ENCODE measurements at places on chromosomes 1 and 21.

DNA sequence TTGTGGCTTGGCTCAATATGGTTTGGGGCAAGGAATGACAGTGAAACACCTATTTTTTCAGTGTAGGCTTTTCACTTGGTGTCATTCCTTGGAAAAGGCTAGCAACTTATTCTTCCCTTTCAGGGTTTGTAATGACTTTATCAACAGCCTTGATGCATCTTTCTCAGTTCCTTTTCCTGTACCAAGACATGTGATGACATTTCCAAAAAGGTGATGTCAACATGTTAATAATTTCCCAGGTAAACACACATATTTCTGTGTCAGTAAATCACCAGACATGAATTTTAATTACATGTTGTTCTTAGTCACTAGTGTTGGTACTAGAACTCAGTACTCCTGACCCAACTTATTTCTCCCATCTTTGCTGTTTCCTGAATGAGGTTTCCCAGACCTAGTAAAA, 37.8 kb upstream of the RRP15 start:
- DNase-seq, result no peak

DNA sequence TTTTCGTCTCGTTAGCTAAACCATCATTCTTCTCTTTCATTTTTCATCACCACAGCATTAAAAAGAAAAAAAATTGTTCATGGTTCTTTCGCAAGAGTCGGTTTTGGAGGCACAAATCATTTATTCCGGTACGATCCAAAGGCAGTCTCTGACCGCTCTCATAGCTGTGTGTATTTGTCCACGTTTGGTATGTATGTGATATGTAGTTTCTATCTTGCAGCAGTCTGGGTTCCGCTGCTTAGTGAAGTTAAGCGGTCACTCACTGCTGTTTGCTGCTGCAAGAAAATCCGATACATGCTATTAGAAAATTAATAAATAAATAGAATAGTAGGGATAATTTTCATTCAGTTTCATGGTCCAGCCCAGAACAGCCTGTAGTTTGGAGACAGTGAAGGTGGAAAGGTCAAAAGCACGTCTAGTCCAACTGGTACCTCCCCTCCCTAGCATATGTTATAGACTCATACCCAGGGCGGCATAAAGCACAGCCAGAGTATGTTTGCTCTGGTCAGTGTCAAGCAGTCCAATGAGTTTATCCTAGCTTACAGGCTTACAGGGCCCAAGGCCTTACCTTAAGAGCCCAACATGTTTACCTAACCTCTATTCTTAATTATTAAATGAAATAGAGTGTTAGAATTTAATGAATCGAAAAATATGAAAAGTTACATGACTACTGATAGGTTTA, 2.5 kb downstream of the FMN2 start:
- no peak for DNase-seq

- no peak for DNase-seq
Measured at GRCh38 chr1:23193391-23194118, 23.7 kb downstream of the HTR1D start.

GRCh38 chr1:6703016-6703415, 1.4 kb upstream of the DNAJC11 start:
- DNase-seq, result no peak

- peak; percentile 40 for DNase-seq
Measured at GRCh38 chr21:26945916-26946675, 20.8 kb downstream of the ADAMTS5 start.

DNA sequence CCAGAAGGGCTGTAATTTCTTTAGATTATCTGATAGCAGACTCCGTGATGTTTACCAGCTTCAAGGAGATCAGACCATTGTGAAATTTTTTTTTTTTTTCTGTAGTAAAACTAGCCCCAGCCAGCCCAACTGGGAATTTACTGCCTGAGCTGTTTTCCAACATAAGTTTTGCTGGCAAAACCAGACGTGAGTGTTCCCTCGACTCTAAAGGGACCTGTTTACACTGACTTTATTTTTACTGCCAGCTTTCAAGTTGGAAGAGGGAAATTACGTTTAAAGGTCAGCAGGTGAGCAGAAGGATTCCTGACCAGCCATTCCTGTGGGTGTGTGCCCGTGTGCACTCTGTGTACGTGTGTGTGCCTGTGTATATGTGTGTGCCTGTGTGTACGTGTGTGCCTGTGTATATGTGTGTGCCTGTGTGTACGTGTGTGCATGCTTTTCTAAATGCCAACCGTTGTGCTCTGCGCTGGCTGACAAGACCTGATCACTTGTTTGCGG, 374 bp downstream of the MAB21L3 start:
- DNase-seq, result no peak

GRCh38 chr21:42098957-42099505, 27.9 kb downstream of the UMODL1 start:
- DNase-seq, result no peak

- no peak for DNase-seq
Measured at GRCh38 chr1:70517444-70517843, 106.4 kb downstream of the CTH start.

- no peak for DNase-seq
Measured at GRCh38 chr1:153507926-153508583, 27.7 kb downstream of the S100A6 start.

DNA sequence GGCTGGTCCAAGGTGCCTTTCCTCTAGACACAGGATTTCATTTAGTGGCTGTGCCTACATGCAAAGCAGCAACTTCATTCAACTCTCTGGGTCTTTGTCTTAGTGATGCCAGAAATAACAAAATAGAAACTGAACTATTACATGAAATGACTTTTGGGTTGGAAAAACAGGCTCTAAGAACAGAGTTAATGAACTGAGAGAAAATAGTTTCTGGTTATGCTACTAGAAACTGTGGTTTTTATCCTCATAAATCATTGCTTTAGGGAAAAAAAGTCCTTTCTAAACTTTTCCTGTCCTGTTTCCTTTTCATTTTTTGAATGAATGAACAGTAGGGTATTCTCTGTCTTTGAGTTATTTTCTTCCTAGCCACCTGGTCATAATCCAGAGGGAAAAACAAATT, 424.0 kb downstream of the KIF26B start:
- DNase-seq, result no peak

- DNase-seq, result no peak
Measured at GRCh38 chr1:81053826-81054225, 746.9 kb upstream of the ADGRL2 start.

- DNase-seq, result no peak
Measured at GRCh38 chr21:33987461-33987860, 71.9 kb upstream of the ATP5PO start.

- no peak for DNase-seq
Measured at GRCh38 chr1:160855181-160855981, 7.3 kb downstream of the CD244 start.

- no peak for DNase-seq
Measured at GRCh38 chr1:37746806-37747205, 18.1 kb downstream of the EPHA10 start.

DNA sequence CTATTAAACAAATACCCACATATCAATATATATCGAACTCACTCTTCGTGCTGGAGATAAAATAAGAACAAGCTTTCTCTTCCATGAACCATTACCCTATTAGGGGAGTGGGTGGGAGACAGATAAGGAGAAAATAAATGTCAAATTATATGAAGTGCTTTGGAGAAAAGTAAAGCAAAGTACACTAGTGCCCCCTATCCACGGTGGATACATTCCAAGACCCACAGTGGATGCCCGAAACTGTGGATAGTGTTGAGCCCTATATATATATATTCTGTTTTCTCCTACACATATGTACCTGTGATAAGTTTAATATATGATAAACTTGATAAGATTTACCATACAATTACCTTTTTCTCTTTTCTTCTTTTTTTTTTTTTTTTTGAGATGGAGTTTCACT, 54.6 kb downstream of the FH start:
- DNase-seq, result no peak

- no peak for DNase-seq
Measured at GRCh38 chr1:70222716-70223235, 1.6 kb downstream of the SRSF11 start.

- DNase-seq, result no peak
Measured at GRCh38 chr1:28122183-28122582, 33.8 kb upstream of the EYA3 start.

GRCh38 chr1:118923319-118923718, 64.8 kb downstream of the TBX15 start:
- no peak for DNase-seq

DNA sequence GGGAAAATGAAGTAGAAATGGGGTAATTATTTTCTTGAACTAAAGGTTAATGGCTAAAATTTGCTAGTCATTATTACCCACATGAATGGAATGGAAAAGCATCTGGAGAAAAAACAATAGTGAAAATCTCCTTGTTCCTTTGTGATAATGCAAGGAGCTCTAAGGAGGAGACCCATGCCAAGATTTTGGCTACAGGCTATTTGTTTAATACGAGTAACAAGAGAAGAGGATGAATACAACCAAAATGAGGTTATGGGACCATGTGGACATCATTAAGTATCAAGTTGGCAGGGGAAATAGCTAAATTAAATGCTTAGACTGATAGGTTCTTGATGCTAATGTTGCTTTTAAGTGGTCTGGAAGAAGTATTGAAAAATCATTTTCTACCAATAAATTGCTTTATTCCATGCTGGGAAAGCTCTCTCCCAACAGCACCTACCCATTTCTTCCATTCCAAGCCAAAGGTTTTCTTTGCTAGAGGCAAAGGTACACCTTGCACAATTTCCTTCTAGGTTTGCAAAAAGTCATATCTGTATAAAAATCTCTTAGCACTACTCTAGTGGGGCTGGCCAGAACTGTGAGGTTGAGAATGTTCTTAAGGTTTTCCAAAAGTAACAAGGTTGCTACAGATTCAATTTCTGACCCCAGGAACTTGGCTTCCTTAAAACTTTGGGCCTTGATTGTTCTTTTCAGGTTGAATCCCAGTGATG, 100.2 kb downstream of the SMYD2 start:
- no peak for DNase-seq

GRCh38 chr1:218705911-218706893, 361.1 kb downstream of the TGFB2 start:
- peak; percentile 56 for DNase-seq

GRCh38 chr1:219352961-219353651, 179.4 kb downstream of the LYPLAL1 start:
- no peak for DNase-seq

DNA sequence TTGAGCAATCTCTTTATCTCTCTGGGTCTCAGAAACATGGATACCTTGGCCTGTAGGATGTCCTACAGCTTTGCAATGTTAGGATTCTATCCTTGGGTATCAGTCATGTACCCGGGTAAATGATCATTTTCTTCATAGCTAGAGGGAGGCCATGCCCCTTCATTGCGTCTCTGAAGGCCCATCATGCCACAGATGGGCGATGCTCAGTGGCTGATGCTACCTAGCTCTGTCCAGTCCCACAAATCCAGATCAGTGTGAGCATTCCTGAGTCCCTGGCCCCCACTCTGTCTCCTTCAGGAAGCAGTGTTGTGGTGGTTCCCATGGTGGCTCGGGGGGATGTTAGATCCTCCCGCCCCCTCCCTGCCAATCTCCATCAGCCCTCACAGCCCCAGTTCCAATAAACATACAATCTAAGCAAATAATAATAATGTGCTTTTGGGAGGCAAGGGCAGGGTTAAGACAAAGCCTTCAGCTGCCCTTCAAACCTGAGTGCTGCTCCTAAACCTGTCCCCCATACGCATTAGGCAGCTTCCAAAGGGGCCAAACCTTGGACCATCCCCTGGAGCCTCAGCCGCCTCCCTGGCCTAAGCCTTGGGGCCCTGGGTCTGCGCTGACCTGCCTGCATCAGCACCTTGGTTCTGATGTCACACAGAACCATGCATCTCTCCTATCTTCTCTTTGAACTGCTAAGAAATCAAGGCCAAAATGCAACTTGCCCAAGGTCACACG, 681 bp upstream of the GPR61 start:
- DNase-seq, result no peak

GRCh38 chr1:14593302-14593701, 5.2 kb upstream of the KAZN start:
- no peak for DNase-seq

DNA sequence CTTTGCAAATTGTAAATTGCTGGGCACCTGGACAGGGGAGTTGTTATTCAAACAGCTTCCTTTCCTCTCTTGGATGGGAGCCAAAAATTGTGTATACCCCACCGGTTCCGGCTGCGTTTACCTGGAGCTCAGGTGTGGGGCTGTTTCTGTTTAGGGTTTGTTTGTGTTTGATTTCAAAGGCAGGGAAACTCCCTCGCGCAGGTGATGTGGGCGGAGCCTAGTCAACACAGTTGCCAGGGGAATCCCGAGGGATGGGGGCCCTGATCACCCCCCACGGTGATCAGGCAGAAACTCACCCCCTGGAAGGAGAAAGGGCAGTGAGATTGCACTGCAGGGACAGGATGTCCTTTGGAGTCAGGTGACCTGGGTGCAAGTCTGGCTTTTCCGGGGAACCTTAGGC, 28.3 kb downstream of the CDCP2 start:
- DNase-seq, result no peak

- DNase-seq, result peak; percentile 80
Measured at GRCh38 chr1:236524142-236524894, 536 bp downstream of the LGALS8 start.

GRCh38 chr1:231636157-231636556, 9.6 kb downstream of the DISC1 start:
- no peak for DNase-seq

- no peak for DNase-seq
Measured at GRCh38 chr1:177307771-177308170, 137.0 kb downstream of the BRINP2 start.

DNA sequence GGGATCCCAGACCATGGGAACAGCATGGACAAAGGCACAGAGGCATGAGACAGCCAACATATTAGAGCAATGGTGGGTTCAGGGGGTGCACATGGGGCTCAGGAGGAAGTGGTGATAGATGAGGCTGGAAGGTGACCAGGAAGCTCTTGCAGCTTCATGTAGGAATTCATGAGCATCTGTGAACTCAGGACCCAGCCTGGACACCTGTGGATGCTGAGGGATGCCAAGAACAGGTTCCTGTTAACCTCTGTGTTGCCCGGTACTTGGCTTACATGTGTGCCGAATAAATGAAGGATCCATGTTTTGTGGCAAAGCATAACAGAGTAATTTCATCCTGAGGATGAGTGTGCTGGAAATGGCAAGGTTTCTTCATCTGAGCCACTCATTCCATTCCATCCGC, 9.3 kb upstream of the SSBP3 start:
- no peak for DNase-seq

- DNase-seq, result peak; percentile 99
Measured at GRCh38 chr1:153963030-153963849, at the start of gene SLC39A1. SLC39A1 (minus strand) TSS chr1:153963537; CDS start chr1:153962715, 822 bp downstream.

DNA sequence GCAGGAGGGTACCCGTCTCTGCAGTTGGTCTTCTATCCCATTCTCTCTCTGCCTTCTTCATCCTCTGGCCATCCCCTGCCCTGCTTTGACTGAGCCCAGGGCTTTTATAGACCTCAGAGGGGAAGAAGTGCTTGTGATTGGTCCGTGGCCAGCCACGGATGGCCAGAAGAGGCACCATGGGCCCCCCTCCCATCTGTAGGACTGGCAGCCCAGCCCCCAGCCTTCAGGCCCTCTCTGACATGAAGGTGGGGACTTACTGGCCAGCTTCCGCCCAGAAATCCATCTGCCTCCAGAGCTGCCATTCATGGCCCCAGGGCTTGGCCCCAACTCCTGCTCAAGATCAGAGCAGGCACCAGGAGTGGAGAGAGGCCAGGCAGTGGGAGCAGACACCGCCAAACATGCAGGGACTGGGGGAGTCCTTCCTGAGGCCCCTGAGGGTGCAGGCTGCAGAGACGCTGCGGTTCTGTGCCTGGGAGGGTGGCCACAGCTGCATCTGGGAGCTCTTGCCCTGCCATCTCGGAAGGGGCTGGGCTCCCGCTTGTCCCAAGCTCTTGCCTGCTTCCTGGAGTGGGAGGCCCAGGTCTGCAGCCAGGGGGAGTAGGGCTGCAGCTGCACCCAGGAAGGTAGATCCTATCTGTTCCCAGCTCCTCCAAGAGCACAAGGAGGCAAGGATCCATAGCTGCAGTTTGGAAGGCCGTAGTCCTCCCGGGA, 698.6 kb upstream of the B3GALT2 start:
- no peak for DNase-seq

GRCh38 chr1:3275471-3276340, 178.8 kb upstream of the ARHGEF16 start:
- DNase-seq, result no peak
